ENCODE measurements at places on chromosomes 13 and 19.

DNA sequence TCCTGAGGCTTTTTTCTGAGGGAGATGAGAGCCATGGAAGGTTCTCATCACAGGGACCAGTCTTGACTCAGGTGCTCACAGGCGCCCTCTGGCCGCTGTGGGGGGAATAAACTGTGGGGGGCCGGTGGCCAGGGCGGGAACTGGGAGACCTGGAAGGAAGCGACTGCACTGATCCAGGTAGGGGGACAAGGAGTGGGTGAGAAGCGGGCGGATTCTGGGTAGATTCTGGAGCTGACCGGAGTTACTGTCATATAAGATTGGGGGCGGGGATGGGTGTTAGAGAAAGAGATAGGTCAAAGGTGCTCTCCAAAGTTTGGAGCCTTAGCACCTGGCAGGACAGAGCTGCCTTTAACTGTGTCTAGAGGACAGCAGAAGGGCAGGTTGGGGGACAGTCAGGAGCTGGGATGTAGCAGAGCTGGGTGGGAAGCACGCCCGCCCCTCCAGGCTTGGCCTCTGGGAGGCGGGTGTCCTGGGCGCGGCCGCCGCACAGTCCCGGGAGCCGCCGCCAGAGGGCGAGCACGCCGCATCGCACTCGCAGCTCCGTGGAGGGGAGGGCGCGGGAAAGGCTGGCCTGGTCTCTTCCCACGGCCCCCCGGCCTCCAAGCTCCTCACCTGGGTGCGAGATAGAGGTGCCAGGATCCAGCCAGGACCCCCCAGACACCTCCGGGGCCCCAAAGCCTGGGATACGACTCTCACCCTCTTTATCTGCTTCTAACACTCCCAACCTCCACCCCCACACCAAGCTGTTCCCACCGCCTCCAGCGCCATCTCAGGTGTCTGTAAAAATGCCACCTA lies 4.2 kb upstream of the DAND5 start:
- peak; percentile 69 for DNase-seq

GRCh38 chr19:27773318-27774094 lies 1439.4 kb downstream of the UQCRFS1 start:
- DNase-seq: no peak

- DNase-seq: no peak
Observed at GRCh38 chr19:12482509-12482886, 2.1 kb downstream of the ZNF709 start.

GRCh38 chr19:43564800-43565199 lies 10.5 kb downstream of the XRCC1 start:
- DNase-seq: no peak

DNA sequence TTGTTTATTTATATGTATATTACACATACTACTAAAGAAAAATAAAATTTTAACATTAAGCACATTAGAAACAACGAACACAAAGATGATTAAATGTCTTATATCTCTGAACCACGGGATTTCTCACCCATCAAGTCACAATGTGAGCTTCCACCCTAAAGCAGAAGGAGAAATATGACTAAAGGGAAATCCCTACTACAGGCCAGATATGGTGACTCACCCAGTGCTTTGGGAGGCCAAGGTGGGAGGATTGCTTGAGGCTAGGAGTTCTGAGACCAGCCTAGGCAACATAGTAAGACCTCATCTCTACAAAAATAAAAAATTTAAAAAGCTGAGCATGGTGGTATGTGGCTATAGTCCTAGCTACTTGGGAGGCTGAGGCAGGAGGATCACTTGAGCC lies 24.6 kb downstream of the DCT start:
- DNase-seq: no peak

DNA sequence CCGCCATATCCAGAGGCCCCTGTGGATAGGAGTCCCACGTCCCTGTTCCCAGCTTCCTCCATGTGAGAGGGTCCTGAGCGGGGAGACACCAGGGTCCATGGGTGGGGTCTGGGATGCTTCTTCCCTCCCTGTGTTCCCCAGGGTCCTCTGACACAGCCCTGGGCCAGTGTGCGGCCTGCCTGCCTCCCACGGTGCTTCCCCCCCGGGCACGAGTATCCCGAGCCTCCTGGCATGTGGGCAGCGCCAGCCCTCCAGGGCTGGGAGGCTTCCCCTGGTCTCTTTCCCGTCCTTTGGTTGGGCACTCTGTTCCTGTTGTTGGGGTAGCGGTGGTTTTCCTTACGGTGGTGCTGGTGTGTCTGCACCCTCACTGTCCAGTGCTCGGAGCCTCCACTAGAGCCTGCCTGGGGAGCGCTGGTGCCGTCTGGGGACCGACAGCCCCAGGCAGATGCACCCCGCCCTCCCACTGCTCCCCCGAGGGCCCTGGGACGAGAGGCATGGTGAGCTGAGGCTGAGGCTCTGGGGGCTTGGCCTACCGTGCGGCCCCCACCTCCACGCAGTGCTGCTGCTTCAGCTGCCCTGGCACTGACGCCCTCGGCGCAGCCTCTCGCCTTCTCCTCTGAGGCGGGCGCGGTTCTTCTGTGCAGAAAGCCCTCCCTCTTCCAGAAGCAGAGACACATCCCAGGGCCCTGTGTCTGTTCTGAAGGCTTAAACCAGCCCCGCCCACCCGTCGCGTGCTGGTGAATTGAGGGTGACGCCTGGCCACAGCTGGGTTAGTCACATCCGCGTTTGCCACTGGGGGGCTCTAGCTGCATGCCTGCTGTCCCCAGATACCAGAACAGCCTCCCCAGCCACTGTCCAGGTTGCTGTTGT lies 27.9 kb downstream of the PLEKHJ1 start:
- no peak for DNase-seq

DNA sequence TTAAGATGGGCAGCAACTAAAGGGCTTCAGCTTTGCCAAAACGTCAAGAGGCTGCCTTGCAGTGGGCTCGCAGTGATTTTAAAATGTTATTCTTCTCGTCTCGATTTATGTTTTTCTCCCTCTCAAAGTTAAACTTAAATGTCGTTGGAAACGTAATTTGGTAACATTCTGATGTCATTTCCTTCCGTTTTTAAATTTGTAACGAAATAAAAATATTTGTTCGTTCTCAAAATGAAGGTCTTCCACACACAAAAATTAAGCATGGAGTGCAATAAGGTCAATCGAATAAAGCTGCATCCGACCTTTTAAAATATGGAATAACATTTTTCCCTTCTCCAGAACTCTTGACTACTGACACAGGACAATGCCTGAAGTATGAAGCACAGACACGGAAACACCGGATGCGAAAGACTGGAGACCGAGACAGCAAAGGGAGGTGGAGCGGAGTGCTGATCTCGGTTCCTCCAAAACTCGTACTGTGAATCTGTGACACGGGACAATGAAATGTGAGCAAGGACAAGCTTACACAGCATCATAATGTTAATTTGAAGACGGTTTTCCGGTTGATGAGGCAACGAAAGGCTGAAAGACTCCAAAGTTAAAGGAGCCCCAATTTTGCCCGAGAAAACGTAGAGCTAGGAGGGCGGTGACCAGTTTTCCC lies 850 bp downstream of the MTMR6 start:
- DNase-seq: no peak

- DNase-seq: no peak
Observed at GRCh38 chr19:36483653-36484052, 5.7 kb downstream of the ZNF566 start.

DNA sequence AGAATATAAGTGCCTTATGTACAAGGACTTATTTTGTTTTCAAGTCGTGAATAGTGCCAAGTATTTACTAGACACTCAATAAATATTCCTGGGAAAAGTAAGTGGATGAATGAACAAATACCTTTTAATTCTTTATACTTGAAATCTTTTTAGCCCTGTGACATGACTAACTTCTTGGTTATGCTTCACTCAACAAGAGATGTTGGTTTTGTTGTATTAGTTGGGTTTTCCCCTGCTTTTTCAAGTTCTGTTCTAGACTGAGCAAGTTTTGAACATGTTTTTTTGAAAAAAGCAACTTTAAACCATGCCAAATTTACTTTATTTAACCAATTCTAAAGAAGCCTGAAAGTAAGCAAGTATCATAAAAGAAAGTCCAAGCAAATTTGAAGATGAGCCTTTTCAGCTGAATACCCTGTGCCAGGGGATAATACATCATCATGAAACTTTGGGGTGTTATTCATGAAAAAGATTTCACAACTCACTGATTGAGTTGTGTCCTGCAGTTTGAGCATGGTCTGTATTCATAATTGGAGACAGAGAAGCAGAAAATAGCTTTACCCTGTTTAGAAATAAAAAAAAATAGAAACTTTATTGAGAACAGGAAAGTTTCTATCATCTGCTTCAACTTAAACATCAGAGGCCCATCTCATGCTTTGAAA lies 11.1 kb downstream of the LMO7 start:
- no peak for DNase-seq

DNA sequence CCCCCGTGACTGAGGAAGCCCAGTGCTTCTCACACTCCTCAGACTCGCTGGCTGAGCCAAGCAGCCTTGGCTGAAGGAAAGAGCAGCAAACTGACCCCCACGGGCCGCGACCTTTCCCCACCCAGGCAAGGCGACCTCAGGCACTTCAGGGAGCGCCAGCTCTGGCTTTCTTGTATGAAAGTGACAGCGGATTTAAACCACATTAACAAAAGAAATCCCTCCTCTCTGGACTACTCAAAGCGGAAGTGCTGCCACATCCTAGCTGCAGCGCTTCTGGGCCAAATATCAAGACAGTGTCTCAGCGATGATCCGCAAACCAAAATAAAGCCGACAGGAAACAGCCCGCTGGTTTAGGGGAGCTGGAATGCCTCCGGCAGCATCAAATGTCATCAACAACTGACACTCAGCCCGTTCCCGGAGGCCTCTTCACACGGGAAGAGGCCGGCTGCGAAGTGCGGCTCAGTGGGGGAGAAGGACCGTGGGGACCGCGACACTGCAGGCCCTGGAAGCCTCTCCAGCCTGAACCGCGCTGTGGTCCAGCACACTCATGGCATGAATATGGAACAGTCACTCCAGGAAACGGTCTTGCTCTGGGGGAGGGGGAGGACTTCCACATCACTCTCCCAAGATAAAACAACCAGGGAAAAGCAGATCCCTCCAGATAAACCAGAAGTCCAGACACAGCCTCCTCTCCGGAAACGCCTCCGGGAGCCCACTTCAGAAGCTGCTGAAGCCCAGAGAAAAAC lies 1.4 kb downstream of the RASA3 start:
- no peak for DNase-seq

DNA sequence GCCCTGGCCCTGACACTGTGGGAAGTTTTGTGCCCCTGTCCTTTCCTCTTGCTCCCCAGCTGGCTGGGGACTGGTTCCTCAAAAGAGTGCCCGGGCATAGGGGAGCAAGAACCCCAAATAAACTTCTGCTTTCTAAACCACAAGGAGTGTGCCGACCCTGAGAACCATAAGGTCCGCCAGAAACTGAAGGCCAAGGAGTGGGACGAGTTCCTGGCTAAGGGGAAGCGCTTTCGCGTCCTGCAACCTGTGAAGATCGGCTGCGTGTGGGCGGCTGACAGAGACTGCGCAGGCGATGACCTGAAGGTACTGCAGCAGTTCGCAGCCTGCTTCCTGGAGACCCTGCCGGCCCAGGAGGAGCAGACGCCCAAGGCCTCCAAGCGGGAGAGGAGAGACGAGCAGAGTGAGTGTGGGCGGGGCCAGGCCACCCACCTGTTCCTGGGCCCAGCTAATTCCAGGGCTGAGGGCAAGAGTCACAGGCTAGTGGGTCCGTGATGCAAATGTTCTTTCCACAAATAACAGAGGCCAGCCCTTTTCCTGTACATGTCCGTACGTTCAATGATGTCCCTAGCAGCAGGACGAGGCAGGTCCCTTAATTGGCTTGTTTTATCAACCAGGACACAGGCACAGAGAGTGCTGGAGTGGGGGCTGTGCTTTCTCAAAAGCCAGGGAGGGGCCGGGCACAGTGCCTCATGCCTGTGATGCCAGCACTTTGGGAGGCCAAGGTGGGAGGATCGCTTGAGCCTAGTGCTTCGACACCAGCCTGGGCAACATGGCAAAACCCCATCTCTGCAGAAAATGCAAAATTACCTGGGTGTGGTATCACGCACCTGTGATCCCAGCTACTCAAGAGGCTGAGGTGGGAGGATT lies 25.6 kb downstream of the UBXN6 start:
- no peak for DNase-seq

- no peak for DNase-seq
Observed at GRCh38 chr13:98462946-98463345, 114.0 kb downstream of the STK24 start.

GRCh38 chr13:65585346-65585745 lies 1644.8 kb downstream of the PCDH9 start:
- no peak for DNase-seq

- DNase-seq: no peak
Observed at GRCh38 chr13:46577696-46578589, 25.0 kb downstream of the LRCH1 start.

DNA sequence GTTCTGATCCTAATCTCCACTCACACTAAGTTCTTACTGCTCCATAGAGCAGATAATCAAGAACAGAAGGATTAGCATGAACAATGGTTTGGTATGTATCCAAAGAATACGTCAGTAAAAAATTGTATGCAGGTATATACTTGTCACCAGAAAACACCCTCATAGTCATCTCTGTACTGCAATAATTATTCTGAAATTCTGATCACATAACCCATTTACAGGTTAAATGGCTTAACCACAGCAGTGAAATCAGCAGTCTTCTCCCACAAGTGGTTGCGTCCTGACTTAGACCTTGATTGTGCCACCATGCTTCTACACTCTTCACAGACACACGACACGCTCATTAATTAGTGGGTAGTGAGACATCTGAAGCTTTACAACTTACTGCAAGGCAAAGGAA lies 50.9 kb downstream of the LNX2 start:
- no peak for DNase-seq

GRCh38 chr19:10946958-10947657 lies 13.7 kb upstream of the SMARCA4 start:
- DNase-seq: no peak

GRCh38 chr19:58021541-58022282 lies 12.1 kb upstream of the ZSCAN1 start:
- DNase-seq: no peak

All from activated CD8-positive, alpha-beta memory T cell treated with anti-CD3 and anti-CD28 coated beads for 48 hours (primary cell).